ENCODE measurements at places on chromosomes 5 and 9.

- no peak for DNase-seq
These were observed 19.3 kb downstream of the BRD3 start for GRCh38 chr9:134048582-134048968.

- DNase-seq, result no peak
These were observed 151.8 kb downstream of the MUSK start for GRCh38 chr9:110820381-110820780.

GRCh38 chr5:132267931-132268768, 10.7 kb downstream of the PDLIM4 start:
- no peak for DNase-seq

- DNase-seq, result no peak
These were observed 61.8 kb upstream of the SNX2 start for GRCh38 chr5:122713041-122713440.

DNA sequence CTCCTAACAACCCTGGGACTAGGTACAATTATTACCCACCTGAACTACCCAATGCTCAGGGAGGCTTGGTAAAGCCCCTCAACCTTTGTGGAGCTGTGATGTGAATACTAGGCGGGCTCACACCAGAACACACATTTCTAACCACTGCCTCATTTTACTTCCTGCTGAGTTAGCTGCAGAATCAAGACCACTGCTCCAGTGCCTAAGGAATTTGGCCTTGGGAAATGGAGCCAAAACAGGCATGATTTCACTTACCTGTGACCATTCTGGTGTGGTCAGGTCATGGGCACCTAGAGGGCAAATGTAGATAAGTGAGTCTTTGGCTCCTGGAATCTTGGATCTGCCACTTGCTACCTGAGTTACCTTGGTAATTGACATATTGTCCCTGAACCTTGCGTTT, 5.2 kb downstream of the WWC1 start:
- no peak for DNase-seq

DNA sequence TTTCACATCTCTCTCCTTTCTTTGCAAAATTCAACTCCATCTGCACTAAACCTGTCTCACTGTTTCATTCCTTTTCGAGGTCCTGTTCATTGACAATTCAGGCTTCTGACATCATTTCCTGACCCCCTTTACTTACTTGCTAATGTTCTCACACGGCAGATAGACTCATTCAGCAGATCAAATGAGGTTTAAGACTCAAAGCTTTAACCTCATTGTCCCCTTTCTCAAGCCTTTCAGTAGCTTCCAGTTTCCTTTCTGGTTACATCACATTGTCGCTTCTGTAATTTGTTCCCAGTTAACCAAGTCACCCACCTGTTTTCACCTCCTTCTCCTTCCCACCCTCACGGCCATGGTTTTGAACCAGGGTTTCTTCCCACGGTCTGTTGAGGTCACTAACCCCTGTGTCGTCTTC, 143.4 kb upstream of the OTULINL start:
- DNase-seq, result no peak

GRCh38 chr5:150066901-150067396, 19.4 kb downstream of the CSF1R start:
- no peak for DNase-seq
